ENCODE measurements at places on chromosomes 6 and 20. TPM values are rescaled to one million over a fixed set of nuclear protein-coding genes. Genes with fewer than 3 reads are reported as not detected.

The C20orf144 gene
- total RNA-seq, result not detected

The PNLDC1 gene
- not detected for total RNA-seq

The HRH3 gene
- not detected for total RNA-seq

The PIM1 gene
- 33.6 TPM for total RNA-seq

The DDO gene
- total RNA-seq, result 0.25 TPM

The CD40 gene
- 37.3 TPM for total RNA-seq

The BPI gene
- total RNA-seq, result 0.33 TPM

The SALL4 gene
- 0.65 TPM for total RNA-seq

The PLN gene
- 0.13 TPM for total RNA-seq

The KCNK5 gene
- 0.16 TPM for total RNA-seq

The FOXO3 gene
- 40.8 TPM for total RNA-seq

The PGM3 gene
- total RNA-seq, result 39.3 TPM

The ANKRD66 gene
- not detected for total RNA-seq

The LPA gene
- total RNA-seq, result not detected

The CTSA gene
- total RNA-seq, result 232 TPM

The CST4 gene
- not detected for total RNA-seq

The TMEM244 gene
- total RNA-seq, result not detected

The RNF217 gene
- 10.6 TPM for total RNA-seq

Data from mesangial cell (primary cell).